ENCODE measurements at places on chromosomes 2 and 18.

DNA sequence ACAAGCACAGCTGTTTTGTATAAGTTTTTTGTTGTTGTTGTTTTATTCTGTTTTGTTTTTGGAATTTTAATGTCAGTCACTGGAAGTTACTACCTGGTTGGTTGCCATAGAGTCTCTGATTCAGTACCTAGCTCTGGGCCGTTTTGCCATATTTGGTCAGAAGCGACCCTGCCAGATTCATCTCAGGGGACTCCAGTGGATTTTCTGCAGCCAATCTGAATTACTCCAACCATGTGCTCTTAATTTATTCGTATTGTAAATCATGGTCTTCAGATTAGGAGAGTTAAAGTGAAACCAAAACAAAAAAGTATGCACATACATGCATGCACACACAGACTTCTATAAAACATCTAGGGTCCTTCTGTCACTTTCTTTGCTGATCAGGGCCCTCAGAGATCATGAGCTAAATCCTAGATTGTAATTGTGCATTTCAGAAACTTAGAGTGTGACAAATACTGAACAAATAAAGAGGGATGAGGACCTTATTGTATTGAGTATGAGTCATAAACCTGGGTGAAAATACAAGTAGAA, 317.4 kb upstream of the UBE2E3 start:
- no peak for DNase-seq

- DNase-seq: no peak
Measured at GRCh38 chr2:143553261-143553660, 424.0 kb downstream of the ARHGAP15 start.

DNA sequence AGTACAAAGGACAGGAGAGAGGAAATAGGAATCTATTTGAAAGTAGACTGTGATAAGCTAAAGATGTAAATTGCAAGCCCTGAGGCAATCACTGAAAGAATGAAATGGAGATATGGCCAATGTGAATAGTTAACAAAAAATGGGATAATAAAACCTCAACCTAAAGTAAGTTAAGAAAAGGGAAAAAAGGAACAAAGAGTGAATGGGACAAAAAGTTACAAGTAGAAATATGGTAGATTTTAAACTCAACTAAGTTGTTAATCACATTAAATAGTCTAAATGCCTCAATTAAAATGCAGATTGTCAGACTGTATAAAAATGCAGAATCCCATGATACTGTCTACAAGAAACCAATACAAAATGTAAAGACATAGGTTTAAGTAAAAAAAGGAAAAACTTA, 165.2 kb upstream of the RBMS1 start:
- no peak for DNase-seq

GRCh38 chr2:99597616-99598015, 107.8 kb upstream of the REV1 start:
- DNase-seq: no peak

DNA sequence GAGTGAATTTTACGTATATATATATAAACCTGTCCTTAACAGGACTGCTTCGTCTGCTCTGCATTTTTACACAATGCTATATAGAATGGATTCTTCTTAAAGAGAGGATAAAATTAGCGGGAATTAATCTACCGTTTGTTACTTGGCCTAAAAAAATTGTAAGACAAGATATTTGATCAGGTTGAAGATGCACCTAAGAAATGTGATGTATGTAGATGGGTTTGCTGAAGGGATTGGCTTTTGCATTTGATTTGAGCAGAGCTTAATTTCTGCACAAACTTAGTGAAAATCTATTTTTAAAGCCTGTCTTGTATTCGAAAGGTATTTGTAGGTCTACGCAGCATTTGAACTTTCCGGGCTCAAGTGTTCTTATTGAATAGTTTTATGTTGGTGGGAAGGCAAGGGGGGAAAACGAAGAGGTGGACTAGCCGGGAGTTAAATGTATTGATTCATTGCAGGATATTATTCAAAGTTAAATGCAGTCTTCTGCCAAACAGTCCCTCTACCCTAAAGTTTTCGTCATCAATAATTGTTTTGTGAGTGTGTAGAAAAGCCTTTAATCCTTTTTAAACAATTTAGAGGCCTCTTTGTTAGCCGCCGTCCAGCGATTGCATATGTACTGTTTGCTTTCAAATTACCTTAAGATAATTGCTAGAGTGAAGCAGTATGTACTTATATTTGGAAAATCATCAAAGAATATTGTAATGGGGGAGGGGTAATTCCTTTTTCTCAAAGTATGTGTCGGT, 1.2 kb downstream of the PPP1CB start:
- DNase-seq: no peak

- DNase-seq: no peak
Measured at GRCh38 chr18:9659499-9660375, 45.4 kb upstream of the PPP4R1 start.

DNA sequence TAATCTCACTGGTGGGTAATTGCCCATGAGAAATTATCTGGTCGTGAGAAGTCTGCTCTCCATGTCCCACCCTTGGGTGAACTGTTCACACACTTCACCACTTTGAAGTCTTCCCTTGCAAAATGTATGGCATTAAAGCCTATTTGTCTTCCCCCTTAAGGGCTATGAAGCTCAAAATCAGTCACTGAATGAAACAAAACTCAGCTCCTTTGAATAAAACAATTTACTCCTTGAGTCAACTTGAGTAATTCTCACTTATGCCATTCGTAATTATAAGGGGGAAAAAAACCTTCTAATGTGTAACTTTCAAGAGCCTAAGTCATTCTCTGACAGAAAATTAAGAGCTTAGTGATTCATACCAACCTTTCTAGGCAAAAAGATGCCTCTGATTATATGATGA, 48.8 kb upstream of the REL start:
- no peak for DNase-seq

DNA sequence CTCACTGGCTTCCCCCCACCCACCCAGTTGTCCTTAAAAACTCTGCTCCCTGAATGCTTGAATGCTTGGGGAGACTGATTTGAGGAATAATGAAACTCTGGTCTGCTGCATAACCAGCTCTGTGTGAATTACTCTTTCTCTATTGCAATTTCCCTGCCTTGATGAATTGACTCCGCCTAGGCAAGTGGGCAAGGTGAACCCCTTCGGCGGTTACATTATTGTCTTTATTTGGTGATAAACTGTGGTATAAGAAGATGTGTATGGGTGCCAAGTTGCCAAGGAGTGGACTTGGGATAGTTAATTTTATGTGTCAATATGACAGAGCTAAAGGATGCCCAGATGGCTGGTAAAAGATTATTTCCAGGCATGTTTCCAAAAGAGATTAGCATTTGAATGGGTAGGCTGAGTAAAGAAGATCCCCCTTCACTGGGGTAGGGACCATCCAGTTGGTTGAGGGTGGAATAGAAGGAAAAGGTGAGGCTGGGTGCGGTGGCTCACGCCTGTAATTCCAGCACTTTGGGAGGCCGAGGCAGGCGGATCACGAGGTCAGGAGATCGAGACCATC, 98.5 kb upstream of the HAAO start:
- DNase-seq: no peak

DNA sequence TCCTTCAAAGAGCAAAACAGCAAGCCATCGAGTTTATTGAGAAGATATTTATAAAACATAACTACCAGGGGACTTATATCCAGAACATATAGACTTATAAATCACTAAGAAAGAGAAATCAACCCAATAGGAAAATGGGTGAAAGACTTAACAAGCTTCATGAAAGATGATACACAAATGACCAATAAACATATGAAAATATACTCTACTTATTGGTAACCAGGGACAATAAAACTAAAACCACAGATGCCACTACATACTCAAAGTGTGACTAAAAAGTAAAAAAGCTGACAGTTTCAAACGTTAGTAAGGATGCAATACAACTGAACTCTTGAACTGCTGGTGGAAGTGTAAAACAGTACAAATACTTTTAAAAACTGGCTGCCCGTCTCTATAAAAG, 154.3 kb downstream of the TMEM163 start:
- no peak for DNase-seq

DNA sequence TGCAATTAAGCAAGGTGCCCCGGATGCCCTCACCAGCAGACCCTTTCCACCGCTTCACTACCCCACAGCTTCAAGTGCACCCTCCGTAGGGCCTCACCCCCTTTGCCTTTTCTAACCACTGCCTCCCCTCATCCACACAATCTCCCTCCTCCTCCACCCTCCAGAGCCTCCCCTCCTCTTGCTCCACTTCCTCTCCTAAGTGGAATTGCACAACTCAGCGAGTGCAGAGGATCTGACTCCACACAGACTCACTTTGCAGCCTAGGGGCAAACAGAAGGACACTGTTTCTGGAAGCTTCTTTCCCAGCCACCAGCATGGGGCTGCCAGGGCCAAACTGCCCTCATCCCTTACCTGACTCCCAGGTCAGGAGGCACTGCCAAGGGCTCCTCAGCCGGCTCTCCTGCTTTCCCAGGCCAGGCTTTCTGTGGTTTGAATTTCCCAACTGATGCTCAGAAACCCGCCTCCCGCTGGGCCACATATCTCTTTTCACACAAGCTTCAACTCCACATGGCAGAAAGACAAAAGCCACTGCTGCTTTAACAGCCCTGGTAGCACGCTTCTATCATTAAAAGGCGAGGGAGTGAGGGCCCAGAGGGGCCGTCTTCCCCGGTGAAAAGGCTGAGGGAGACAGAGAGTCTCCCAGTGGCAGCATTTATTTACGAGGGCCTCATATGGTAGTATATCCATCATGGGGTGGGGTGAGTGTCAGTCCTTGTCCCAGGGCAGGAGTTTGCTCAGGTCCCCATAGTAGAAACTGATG, 74.7 kb upstream of the MGAT4A start:
- no peak for DNase-seq

DNA sequence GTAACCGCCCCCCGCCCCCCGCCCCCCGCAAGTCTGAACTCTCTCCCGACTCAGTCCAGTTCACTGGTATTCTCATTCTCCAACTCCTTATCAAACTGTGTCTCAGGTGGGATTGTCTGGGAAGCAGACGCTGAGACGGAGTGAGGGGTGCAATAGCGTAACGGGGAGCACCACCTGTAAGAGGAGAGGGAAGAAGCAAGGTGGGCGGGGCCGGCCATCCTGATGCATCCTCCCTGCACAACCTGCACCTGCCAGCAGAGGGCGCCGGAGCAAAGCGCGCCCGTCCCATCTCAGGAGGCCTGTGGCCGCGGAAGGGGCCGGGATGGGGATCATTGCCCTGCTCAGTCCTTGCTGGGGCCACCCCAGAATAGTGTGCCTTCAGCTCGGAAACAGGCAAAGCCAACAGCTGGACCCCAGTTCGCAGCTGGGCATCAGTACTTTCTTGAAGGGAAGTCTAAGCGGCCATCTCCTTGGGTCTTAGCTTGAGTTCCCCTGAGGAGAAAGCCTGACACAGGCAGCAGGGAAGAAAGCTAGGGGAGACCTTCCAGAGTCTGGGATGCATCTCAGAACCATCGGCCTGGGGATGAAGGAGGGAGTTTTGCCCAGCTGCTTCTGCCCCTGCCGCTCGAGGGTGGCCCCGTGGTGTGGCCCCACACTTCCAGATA, 208.0 kb downstream of the TFCP2L1 start:
- DNase-seq: peak; percentile 59

DNA sequence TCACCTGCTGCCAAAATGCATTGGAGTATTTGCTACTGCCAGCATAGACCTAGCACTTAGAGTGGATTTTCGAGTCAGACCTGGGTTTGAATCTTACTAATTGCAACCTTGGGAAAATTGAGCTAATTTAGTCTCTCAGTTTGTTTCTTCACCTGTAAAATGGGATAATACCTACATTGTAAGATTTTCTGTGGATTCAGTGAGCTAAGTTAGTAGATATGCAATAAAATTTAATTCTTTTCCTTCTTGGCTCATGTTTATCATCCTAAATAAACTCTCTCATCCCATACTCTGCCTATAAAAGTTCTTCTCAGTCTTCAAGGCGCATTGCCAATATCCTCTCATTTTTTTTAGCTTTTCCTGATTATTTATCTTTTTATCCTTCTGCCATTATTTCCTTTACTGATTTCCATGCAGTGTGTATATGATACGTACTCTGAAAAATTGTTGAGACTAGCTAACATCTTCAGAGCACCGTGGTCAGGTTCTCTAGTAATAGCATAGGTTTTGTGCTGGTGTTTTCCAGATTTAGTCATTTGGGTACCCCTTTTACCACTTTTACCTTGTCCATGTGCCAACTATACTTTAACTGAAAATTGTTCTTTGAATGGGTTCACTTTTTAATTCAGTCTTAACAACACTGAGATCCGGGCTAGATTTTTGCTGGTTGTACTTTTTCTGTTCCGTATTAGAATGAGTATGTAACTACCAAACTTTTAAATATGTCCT, 7.3 kb downstream of the CEP192 start:
- DNase-seq: no peak

DNA sequence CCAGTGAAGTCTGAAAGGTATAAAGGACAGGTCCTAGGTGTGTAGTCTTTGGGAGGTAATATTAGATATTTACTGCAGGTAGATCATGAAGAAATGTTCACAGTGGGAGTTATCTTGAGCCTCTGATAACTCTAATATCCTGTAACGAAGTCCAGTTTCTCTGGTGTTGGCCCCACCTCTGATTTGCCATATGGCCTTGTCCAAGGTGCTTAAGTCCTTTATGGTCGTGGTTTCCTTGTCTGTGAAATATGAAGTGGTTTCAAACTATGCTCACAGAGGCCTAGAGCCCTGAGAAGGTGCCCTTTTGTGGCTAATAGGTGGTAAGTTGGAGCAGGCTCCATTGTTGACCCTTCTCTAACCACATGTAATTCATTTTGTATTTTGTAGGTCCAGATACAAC, 190.7 kb downstream of the ICOS start:
- DNase-seq: no peak

DNA sequence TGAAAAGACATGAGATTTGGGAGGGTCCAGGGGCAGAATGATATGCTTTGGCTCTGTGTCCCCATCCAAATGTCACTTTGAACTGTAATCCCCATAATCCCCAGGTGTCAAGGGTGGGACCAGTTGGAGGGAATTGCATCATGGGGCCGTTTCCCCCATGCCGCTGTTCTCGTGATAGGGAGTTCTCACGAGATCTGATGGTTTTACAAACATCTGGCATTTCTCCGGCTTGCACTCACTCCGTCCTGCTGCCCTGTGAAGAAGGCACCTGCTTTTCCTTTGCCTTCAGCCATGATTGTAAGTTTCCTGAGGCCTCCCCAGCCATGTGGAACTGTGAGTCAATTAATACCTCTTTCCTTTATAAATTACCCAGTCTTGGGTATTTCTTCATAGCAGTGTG, 51.4 kb downstream of the LPIN1 start:
- no peak for DNase-seq

DNA sequence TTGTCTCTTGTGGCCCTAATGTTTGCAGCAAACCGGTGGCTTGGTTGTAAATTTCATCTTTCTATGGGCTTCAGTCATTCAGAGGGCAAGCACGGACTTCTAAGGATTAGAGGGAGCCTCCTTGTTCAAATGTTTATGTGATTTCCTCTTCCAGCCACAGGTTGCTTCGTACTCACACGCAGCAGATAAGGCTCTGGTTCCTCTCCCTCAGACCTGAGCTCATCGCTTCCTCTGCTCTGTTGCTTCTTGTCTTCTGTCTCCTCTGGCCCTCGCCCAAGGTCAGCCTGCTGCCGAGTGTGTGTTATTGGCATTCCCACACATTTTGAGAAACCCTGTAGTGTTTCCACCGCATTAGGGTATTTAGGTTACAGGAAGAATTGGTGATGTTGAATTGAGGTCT, 44.0 kb downstream of the MYL12B start:
- DNase-seq: no peak

- DNase-seq: no peak
Measured at GRCh38 chr2:96885432-96886347, 15.8 kb upstream of the SEMA4C start.

Measured in stimulated activated CD4-positive, alpha-beta T cell treated with anti-CD3 and anti-CD28 coated beads, Interleukin-1b, Interleukin-23, amount 100 ng/mL, for 4 hours (primary cell).